Type B pancreatic cell (in vitro differentiated cells): ENCODE measurements at places on chromosomes 16 and 17.

GRCh38 chr16:66553223-66553622 lies 847 bp downstream of the CKLF start:
- no peak for DNase-seq

- DNase-seq: no peak
Measured at GRCh38 chr16:10368969-10369551, 16.8 kb upstream of the ATF7IP2 start.

- DNase-seq: no peak
Measured at GRCh38 chr16:56608876-56609462, 585 bp downstream of the MT2A start.

GRCh38 chr17:9175700-9176467 lies 154.6 kb downstream of the NTN1 start:
- DNase-seq: no peak

DNA sequence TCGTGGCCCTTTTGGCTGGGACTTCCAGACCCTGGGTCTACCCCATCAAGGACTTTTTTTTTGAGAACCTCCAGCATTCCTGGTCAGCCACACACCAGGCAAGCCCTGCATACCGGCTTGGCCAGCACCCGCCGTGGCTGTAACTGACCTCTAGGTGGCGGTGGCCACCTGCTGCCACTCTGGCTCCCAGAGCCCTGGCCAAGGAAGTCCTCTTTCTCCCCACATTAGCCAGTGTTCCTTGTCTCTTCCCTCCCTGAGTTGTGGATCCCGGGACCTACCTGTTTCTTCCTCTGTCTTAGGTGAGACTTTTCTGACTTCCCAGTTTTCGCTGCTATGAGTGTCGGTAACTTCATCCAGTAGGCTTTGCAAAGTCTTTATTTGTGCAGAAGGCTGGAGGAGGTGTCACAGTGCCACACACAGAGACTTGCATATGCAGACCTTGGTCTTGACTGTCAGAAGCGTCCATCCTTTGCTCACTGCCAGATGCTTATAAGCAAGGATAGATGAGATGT lies 348.3 kb downstream of the CPPED1 start:
- DNase-seq: no peak

- DNase-seq: no peak
Measured at GRCh38 chr16:48561960-48562393, 48.0 kb downstream of the N4BP1 start.

GRCh38 chr16:72050769-72051464 lies 3.4 kb upstream of the HP start:
- DNase-seq: no peak

DNA sequence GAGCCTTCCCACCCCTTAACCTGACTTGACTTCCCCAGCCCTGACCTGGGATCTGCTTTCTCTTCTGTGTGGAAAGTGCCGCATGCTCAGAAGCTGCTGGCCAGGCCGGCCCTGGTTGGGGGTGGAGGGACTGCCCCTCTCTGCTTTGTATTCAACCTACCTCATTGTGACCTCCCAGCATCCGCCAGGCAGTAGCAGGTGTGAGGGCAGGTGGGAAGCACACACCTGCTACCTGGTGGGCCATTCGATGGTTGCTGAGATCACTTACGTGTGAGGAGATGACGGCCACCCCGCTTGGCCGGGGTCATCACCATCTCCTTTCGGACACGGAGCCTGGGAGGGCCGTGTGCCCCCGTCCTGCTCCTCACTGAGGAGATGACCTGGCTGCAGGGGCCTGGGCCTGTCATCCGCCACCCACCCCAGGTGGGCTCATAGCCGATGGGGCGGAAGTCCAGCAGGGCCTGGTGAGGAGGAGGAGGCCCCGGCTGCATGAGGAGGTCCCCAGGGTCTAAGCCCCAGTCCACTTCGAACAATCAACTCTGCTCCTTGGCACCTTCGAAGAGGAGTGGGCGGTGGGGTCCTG lies 7.1 kb downstream of the CPNE7 start:
- DNase-seq: no peak

DNA sequence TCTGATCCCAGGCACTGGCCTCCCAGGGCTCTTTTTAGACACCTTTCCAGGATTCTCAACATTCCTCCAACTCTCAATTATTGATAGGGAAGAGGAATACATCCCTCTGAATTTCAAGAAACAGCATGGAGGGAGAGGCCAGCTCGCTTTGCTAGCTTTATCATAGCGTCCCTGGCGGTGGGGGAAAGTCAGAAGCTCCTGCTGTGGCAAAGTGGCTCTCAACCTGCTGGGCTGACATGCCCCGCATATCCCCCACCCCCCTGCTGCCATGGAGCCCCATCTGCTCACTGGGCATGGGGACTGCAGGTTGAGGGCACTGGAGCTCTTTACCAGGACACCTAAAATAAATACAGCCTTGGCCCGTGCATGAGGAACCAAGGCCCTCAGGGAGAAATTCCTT lies 140.3 kb downstream of the SLC39A11 start:
- no peak for DNase-seq

- no peak for DNase-seq
Measured at GRCh38 chr16:59635674-59636073, 901.6 kb upstream of the GOT2 start.

GRCh38 chr16:1010251-1010650 lies 28.7 kb downstream of the SOX8 start:
- DNase-seq: no peak

- no peak for DNase-seq
Measured at GRCh38 chr17:80475910-80476876, at the start of gene NPTX1. Gene NPTX1, minus strand, starts transcription at chr17:80476607. Its CDS starts 161 bp downstream, at chr17:80476446.

DNA sequence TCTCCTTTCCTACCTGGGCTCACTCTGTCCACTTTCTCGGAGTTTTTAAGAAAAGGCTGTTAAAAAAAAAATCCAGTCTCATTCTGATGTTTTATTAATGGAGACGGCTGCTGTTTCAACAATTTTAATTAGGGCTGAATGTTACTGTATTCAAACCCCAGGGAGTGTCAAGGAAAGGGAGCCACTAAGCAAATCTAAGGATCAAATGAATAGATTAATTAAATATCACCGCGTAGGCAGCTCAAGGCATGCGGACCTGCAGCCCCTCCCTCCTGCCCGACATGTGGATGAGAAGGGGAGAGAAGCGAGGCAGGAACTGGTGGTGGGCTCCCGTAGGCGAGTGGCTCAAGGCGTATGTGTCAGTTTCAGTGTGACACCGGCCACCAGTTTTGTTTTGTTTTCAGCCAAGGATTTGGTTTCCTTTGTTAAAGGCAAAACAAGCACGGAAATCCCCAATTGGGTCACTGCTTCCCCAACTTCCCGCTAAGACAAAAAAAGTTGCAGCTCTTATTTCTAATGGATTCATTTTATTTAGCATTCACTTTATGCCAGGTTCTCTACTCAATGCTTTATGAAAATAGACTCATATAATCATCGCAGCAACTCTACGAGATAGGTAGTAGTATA lies 110.6 kb downstream of the GP2 start:
- no peak for DNase-seq

GRCh38 chr17:50412188-50412732 lies 13.8 kb upstream of the ACSF2 start:
- no peak for DNase-seq

- DNase-seq: no peak
Measured at GRCh38 chr17:33874617-33875060, 380.4 kb upstream of the CCL2 start.

DNA sequence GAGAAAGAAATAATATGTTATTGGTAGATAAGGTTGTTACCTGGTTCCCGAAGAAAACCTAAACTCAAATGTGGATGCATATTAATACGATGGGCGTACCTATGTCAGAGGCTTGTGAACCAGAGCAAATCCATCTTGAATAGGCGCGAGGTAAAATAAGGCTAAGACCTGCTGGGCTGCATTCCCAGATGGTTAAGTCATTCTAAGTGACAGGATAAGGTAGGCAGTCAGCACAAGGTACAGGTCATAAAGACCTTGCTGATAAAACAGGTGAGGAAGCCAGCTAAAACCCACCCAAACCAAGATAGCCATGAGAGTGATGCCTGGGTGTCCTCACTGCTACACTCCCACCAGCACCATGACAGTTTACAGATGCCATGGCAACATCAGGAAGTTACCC lies 1400.1 kb downstream of the CDH8 start:
- DNase-seq: no peak

DNA sequence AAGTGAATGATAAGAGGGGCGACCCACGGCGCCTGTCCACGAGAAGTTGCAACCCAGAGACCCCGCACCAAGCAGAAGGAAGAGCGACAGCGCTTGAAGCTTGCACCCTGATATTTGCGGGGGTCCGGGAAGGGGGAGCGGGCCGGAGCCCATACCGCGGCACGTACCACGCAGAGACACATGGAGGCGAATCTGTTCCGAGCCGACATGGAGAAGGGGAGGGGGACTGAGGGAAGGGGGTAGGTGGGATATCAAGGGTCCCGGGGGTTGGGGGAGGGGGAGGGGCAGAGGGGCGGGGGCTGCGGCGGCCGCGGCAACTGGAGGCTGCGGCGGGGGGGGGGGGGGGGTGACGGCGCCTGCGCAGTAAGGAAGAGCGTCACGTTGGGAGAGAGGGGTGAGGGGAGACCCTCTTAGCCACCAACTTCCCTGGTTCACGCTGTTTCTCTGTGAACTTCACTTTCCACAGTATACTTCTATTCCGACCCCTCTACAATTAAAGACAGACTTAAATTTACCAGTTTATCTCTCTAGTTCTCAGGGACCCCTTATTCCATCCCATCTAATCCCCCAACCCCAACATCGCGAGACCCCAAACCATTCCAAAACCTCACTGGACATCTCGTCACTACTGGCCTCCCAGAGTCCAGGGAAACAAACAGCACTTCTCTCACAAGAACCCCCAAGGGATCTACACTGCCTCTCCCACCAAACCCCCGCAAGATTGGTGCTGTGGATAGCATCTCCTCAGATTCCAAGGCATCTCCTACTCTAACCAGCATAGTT lies 8.0 kb downstream of the DLG4 start:
- no peak for DNase-seq

- DNase-seq: no peak
Measured at GRCh38 chr16:11249233-11250061, 6.6 kb downstream of the SOCS1 start.

DNA sequence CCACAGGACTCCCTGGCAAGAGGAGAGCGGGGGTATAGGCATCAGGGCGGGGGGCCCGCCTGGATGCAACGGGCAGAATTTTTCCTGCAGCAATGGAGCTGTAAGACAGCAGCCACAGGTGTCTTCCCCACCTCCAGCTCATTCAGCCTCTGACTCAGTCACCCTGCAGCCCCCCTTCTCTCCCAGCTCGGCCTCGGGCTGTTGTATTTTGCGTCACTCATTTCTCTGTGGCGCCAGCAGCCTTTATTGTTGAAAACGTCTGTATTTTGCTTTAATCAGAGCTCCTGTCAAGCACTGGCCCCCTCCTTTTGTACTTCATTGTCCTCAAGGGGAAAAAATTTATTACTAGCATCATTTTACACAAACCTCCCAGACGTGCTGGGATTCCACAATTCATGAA lies 117.7 kb downstream of the WSCD1 start:
- no peak for DNase-seq

- DNase-seq: no peak
Measured at GRCh38 chr17:48375356-48375755, 54.7 kb downstream of the SKAP1 start.

- no peak for DNase-seq
Measured at GRCh38 chr17:12821376-12821940, 32.2 kb downstream of the ARHGAP44 start.

DNA sequence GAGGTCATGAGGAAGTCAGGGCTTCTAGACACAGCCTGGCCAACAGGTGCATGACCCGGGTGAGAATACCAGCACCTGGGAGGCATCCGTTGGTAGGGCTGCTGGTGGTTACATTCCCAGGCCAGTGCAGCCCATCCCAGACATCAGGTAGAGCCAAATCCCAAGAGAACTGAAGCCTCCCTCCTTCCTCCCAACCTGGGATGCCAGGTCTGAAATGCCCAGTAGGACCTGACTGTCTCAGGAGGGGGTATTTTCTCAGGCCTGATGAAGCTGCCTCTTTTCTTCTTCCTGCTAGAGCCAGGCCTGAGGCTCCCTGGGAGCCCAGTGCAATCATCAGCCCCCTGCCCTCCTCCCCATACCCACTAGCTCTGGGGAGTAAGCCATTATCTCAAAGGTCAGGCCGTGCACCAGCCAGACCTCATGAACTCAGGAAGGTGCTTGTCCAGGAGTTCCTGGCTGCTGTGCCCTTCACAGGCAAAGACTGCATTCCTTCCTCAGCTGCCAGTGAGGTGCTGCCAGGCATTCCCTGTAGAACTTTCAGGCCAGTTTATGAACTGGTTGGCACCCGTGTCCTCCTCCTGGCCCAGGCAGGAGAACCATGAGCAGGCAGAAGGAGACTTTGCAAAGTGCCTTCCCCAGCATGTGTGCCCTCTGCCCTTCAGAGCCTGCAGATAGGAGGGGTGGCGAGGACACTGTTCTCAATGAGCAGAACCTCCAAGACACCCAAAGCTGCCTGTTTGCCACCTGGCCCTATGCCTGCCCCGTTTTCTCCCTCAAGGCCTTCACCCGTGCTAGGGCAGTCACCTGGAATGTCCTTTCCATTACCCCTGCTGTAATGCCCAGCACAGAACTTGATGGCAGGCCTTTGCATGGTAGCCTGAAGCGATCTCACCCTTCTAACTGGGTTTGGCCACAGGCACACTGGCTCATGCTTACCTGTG lies 7.6 kb downstream of the TBX2 start:
- no peak for DNase-seq

DNA sequence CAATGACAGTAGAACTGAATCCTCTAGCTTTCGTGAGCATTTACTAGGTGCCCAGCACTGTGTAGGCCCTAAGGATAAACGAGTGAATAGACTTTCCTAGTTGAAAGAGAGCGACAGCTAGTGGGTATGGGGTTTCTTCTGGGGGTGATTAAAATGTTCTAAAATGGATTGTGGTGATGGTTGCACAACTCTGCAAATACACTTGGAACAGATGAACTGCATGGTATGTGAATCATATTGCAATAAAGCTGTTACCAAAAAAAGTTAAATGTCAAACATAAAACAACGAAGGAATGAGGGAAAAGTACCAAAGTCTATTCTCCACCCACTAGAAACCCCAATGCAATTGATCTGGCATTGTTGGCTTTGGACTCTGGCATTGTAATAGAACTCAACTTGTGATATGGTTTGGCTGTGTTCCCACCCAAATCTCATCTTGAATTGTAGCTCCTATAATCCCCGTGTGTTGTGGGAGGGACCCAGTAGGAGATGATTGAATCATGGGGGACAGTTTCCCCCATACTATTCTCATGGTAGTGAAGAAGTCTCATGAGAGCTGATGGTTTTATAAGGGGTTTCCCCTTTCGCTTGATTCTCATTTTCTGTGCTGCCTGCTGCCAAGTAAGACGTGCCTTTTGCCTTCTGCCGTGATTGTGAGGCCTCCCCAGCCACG lies 70.5 kb downstream of the MARF1 start:
- DNase-seq: no peak

DNA sequence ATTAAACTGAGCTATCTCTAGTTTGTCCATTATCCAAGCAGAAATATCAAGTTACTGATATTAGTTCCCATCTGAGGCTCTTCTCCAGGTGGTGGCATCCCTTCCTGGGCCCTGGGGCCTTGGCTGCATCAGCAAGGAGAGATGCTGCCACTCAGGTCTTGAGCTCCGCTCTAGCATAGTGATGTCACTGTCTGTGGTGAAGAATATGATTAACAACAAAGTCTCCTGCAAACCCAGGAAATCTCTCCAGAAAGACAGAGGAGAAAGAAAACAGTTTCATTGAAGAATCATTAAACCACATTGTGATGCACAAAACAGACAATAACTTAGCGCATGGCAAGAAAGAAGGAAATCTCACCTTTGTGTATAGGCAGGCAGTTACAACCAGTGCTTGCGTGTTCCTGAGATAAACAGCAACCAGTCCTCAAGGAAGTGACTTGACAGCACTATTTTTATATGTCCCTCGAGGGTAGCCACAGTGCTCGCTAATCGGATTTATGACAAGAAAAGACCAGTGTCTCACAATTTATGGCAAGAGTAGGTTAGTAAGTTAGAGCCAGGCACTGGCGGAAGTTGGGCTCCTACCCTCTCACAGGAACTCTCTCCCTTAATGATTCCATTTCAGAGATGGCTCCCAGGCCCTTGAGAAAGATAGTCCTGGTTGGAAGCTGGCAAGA lies 151.1 kb downstream of the AHSP start:
- DNase-seq: no peak
